ENCODE measurements at places on chromosomes 12 and 14. TPM values are rescaled to one million over a fixed set of nuclear protein-coding genes. Genes with fewer than 3 reads are reported as not detected.

- no peak for DNase-seq
Measured at GRCh38 chr12:93789767-93790166, 112.6 kb downstream of the CRADD start.

DNA sequence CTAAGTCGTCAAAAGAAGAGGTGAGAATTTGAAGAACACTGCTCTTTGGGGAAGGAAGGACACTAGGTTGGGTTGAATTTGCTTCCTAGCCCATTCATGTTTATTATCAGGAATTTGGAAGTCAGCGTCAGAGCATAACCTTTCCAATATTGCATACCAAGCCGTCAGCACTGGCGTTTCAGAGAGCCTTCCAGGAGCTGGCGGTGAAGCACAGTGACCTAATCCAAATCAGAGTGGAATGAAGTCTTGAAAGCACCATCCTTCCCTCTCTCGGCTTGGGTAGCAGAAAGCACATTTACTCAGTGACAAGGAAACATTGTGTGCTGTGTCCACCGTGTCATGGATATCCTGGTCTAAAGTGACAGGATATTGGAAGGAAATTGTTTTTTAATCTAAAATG is 240.3 kb upstream of the PELI2 start:
- DNase-seq = no peak

- DNase-seq = no peak
Measured at GRCh38 chr12:100403446-100403845, 46.6 kb downstream of the SLC17A8 start.

GRCh38 chr12:69161829-69162228 is 77.5 kb upstream of the CPSF6 start:
- DNase-seq = no peak

- DNase-seq = no peak
Measured at GRCh38 chr12:66537876-66538275, 141.0 kb downstream of the GRIP1 start.

The CLEC2A gene
- not detected for total RNA-seq

The KRT85 gene
- total RNA-seq = not detected

The VRTN gene
- not detected for total RNA-seq
